ENCODE measurements at places on chromosomes 1 and 21.
A peak's percentile ranks its signal among the peaks of the same experiment; 100 is the strongest.

- no peak overlapping the region for H3K27ac ChIP-seq
- H3K36me3 ChIP-seq, result no peaks in the 10 kb centered on the region
- H3K4me3 ChIP-seq, result no peak overlapping the region
- no peaks in the 10 kb centered on the region for H3K4me1 ChIP-seq
- no peak for DNase-seq
Observed at GRCh38 chr1:41698916-41699860, 214.7 kb upstream of the EDN2 start.

DNA sequence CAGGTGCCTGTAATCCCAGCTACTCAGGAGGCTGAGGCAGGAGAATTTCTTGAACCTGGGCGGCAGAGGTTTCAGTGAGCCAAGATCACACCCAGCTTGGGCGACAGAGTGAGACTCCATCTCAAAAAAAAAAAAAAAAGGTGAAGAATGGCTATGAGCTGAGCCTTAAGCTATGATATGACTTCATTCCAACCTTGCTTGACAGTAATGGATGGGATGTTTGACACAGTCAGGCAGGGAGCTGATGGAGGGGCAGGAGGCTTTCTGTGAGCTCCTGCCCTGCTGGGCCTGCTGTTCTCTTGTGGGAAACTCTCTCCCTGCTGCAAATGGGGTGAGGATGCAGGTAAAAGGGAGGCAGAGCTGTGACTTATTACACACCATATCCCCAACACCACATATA, 27.6 kb downstream of the NCF2 start:
- H3K36me3 ChIP-seq, result peaks cover 94% of the 10 kb centered on the region
- no peak overlapping the region for H3K27ac ChIP-seq
- peaks cover 7% of the 10 kb centered on the region for H3K4me1 ChIP-seq
- H3K4me3 ChIP-seq, result no peak overlapping the region

- peaks cover 44% of the 10 kb centered on the region for H3K27me3 ChIP-seq
- peaks cover 13% of the 10 kb centered on the region for H3K4me1 ChIP-seq
- no peak overlapping the region for H3K27ac ChIP-seq
- DNase-seq, result no peak
- H3K36me3 ChIP-seq, result no peaks in the 10 kb centered on the region
Observed at GRCh38 chr21:41769933-41770332, 3.1 kb upstream of the RIPK4 start.

DNA sequence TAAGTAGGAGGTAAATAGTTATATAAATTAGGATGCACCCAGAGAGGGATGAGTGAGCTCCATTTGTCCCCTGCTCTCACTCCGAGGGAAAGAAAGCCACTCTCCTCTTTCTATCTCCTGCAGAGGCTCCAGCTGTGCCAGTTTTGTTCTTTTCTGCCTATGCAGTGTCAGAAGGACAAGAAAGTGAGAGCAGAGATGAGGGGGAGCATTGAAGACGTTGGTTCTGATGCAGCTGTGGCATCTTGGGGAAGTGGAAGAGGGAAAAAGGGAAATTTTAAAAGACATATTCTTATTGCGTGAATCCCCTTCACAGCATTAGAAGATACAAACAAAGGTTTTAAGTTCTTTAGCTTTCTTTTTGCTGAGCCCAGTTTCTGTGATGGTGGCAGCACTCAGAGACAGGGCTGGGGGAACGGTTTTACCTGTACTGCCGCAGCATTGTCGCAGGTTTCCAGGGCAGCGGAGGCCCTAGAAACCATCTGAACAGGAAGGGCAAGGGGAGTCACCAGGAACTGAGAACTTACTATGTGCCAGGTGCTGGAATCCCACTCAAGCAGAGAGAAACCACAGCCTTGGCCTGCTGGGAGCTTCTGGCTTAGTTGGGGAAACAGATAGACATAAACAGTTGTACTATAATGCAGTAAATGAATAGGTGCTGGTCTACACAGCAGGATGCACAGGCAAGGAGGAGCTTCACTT, 44.9 kb upstream of the USP24 start:
- DNase-seq, result no peak
- no peaks in the 10 kb centered on the region for H3K27me3 ChIP-seq
- H3K4me1 ChIP-seq, result no peaks in the 10 kb centered on the region
- no peak overlapping the region for H3K27ac ChIP-seq
- H3K4me3 ChIP-seq, result no peak overlapping the region

DNA sequence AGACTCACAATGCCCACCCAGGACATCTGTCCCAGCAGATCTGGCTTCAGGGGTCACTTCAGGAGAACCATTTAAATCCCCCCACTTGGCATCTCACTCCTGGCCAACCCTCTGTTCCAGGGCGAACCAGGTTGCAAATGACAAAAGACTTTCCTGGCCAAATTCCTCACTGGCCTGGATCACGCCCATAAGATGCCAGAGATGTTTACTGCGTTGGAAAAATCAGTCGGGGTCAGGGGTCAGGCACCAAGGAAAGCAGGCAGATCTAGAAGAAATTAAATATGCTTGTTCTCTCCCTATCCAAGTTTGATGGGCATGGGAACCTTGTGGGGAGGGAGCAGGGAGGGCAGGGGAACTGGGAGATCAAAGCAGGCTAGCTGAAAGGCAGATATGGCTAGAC, 14.6 kb upstream of the AGTRAP start:
- H3K27ac ChIP-seq, result no peak overlapping the region
- H3K4me1 ChIP-seq, result peaks cover 51% of the 10 kb centered on the region
- DNase-seq, result no peak
- no peaks in the 10 kb centered on the region for H3K36me3 ChIP-seq

GRCh38 chr1:248798791-248799190, 26.9 kb downstream of the SH3BP5L start:
- no peaks in the 10 kb centered on the region for H3K27me3 ChIP-seq
- H3K36me3 ChIP-seq, result no peaks in the 10 kb centered on the region

DNA sequence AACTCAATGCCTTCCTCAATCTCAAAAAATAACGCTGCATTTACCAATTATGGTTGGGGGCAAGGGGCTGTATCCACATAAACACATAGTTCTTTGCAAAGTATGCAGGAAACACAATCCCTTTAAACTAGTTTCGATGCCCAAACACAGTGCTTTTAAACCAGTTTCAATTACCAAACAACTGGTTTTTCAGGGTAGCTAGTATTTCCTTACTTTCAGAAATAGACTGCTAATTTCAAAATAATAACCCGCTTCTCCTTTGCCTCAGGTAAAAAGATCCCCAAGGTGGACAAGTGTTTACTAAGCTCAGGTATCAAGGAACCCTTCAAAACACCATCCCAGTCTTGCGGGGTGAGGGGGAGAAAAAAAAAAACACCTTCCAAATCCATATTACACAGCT, 2.8 kb downstream of the SIPA1L2 start:
- DNase-seq, result no peak
- H3K4me3 ChIP-seq, result no peak overlapping the region
- peaks cover 10% of the 10 kb centered on the region for H3K4me1 ChIP-seq
- no peak overlapping the region for H3K27ac ChIP-seq
- no peaks in the 10 kb centered on the region for H3K36me3 ChIP-seq
- H3K27me3 ChIP-seq, result peaks cover 27% of the 10 kb centered on the region

DNA sequence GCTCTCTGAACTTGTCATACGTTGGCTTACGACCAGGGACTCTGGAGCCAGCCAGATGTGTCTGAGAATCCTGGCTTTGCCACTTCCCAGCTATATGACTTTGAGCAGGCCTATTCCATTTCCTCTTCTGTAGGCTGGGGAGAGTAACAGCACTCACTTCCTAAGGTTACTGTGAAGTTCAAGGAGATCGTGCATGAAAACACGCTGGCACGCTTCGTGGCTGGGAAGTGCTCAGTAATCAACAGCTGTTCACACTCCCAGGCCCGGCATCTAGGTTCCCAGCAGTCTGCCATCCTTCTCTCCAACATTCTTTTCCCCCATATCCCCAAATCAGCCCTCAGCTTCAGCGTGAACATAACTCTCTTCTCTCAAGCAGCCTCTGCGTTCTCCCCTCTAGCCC, 2.0 kb downstream of the ASCL5 start:
- H3K36me3 ChIP-seq, result no peaks in the 10 kb centered on the region
- no peak overlapping the region for H3K4me3 ChIP-seq
- no peaks in the 10 kb centered on the region for H3K4me1 ChIP-seq
- H3K27me3 ChIP-seq, result peaks cover 21% of the 10 kb centered on the region
- H3K27ac ChIP-seq, result no peak overlapping the region
- no peak for DNase-seq

DNA sequence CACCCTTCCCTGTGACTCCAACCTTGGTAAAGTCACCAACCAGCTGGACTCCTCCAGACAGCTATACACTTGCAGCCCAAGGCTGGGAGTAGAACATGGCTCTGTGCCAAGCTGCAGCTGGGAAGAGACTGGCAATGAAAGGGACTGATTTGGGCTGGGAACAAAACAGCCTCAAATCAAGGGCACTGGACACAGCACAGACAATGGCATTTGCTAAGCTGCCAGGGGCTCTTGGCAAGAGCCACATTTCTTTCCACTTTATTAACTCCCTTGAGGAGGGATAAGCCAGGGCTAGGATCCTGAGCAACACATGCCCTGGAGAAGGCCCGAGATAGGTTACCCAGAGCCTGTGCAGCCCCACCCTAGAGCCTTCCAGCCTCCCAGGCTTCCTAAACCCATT, 12.0 kb downstream of the SYT11 start:
- H3K4me3 ChIP-seq, result no peak overlapping the region
- no peak overlapping the region for H3K27ac ChIP-seq
- no peaks in the 10 kb centered on the region for H3K4me1 ChIP-seq
- H3K36me3 ChIP-seq, result no peaks in the 10 kb centered on the region

- H3K36me3 ChIP-seq, result peaks cover 5% of the 10 kb centered on the region
- no peaks in the 10 kb centered on the region for H3K27me3 ChIP-seq
- H3K4me3 ChIP-seq, result peak overlapping the region; percentile 58
- H3K4me1 ChIP-seq, result peaks cover 25% of the 10 kb centered on the region
Observed at GRCh38 chr1:42815941-42816584, 859 bp upstream of the ERMAP start.

GRCh38 chr1:1678581-1679380, 13.8 kb downstream of the SLC35E2B start:
- no peak overlapping the region for H3K4me3 ChIP-seq
- no peaks in the 10 kb centered on the region for H3K36me3 ChIP-seq
- H3K27me3 ChIP-seq, result no peaks in the 10 kb centered on the region

GRCh38 chr21:33682992-33683627, 40.8 kb downstream of the ITSN1 start:
- no peak for DNase-seq
- peaks cover 16% of the 10 kb centered on the region for H3K4me1 ChIP-seq
- no peak overlapping the region for H3K4me3 ChIP-seq
- no peaks in the 10 kb centered on the region for H3K36me3 ChIP-seq
- H3K27ac ChIP-seq, result no peak overlapping the region
- no peaks in the 10 kb centered on the region for H3K27me3 ChIP-seq

DNA sequence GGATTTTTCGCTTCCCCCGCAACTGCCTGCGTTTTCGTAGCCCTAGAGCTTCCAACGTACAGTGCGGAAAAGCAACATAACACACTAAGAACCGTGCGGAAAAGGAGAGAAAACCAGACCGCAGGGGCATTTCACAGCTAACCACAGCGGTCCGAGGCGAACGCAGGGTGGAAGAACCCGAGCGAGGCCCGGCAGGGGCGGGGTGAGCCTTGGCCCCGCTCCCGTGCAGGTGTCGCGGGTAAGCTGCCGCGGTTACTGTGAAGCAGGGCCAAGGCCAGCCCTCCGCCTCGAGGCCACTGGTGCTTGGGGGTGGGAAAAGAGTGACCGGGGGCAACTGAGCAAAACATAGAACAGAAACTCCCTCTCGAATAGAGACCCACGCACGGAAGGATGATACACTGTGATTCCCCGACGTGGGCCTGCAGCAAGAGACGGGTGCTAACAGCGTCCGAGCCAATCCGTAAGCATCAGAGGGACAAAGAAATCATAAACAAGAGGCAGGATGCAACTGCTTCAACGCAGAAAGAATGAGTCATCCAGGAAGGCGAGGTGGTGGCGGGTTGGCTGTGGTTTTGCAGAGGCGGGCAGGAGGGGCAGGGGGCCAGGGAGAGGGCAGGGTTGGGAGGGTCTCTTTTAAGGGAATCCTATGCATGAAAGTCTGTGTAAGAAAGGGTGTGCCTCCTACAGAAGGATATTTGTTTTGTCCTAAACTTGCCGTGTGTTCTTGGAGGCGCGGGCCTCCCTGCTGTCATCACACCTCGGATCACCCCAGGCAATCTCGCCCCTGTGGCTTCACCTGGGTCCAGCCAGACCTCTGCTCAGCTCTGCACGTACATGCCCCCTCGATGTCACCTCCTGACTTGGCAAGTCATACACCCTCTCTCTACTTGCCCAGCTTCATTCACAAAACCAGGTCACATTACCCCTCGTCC, 7.3 kb downstream of the GNG4 start:
- no peaks in the 10 kb centered on the region for H3K36me3 ChIP-seq
- H3K27ac ChIP-seq, result no peak overlapping the region
- peaks cover 8% of the 10 kb centered on the region for H3K27me3 ChIP-seq
- H3K4me3 ChIP-seq, result no peak overlapping the region
- no peak for DNase-seq
- H3K4me1 ChIP-seq, result peaks cover 4% of the 10 kb centered on the region

- no peak overlapping the region for H3K27ac ChIP-seq
- peaks cover 19% of the 10 kb centered on the region for H3K27me3 ChIP-seq
- H3K4me3 ChIP-seq, result no peak overlapping the region
- H3K4me1 ChIP-seq, result no peaks in the 10 kb centered on the region
- no peaks in the 10 kb centered on the region for H3K36me3 ChIP-seq
Observed at GRCh38 chr1:17470021-17470799, 30.7 kb upstream of the RCC2 start.

DNA sequence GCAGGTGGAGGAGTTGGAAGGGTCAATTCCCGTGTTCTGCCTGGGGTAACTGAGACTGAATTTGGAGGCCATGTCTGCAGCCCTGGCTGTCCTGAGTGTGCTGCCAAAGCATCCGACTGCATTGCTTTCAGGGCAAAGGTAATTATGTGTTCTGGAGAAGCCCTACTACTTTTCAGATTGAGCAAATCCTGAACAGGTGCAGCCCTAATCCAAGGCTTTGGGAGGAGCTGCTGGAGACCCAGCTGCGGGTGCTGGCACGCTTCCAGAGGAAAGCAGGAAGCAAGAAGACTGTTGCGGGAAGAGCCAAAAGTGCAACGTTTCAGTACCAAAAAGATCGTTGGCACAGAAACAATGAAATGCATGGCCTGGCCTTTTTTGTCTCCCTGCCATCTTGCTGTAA, 73.7 kb upstream of the NRIP1 start:
- H3K27me3 ChIP-seq, result no peaks in the 10 kb centered on the region
- H3K4me3 ChIP-seq, result no peak overlapping the region
- DNase-seq, result no peak
- H3K4me1 ChIP-seq, result peaks cover 27% of the 10 kb centered on the region
- no peak overlapping the region for H3K27ac ChIP-seq

GRCh38 chr1:176989023-176989422, 175.5 kb downstream of the ASTN1 start:
- no peak for DNase-seq
- no peaks in the 10 kb centered on the region for H3K4me1 ChIP-seq
- no peaks in the 10 kb centered on the region for H3K27me3 ChIP-seq
- H3K27ac ChIP-seq, result no peak overlapping the region

- H3K27me3 ChIP-seq, result no peaks in the 10 kb centered on the region
- H3K4me1 ChIP-seq, result peaks cover 42% of the 10 kb centered on the region
- H3K27ac ChIP-seq, result peak overlapping the region; percentile 81
- H3K4me3 ChIP-seq, result no peak overlapping the region
- DNase-seq, result peak; percentile 35
- H3K36me3 ChIP-seq, result no peaks in the 10 kb centered on the region
Observed at GRCh38 chr1:200351826-200352549, 57.8 kb downstream of the ZNF281 start.

- no peak for DNase-seq
- no peaks in the 10 kb centered on the region for H3K36me3 ChIP-seq
- H3K27ac ChIP-seq, result no peak overlapping the region
- no peaks in the 10 kb centered on the region for H3K27me3 ChIP-seq
- H3K4me3 ChIP-seq, result no peak overlapping the region
Observed at GRCh38 chr1:159937054-159937750, 8.2 kb downstream of the IGSF9 start.

- H3K36me3 ChIP-seq, result no peaks in the 10 kb centered on the region
- no peaks in the 10 kb centered on the region for H3K27me3 ChIP-seq
Observed at GRCh38 chr1:93013145-93014065, 52.1 kb upstream of the DIPK1A start.

All from left lung (tissue), 14 donors.